NCI-H345 (cell line): ENCODE measurements at places on chromosomes 6 and 20.

GRCh38 chr6:142712231-142712630 is 232.7 kb downstream of the HIVEP2 start:
- DNase-seq: no peak

DNA sequence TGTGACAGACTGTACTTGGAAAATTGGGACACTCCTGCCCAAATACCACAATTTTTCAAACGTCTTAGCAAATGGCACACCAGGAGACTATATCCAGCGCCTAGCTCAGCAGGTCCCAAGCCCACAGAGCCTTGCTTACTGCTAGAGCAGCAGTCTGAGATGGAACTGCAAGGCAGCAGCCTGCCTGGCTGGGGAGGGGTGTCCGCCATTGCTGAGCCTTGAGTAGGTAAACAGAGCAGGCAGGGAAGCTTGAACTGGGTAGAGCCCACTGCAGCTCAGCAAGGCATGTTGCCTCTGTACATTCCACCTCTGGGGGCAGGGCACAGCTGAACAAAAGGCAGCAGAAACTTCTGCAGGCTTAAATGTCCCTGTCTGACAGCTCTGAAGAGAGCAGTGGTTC is 1003.3 kb upstream of the MAP3K7 start:
- no peak for DNase-seq

GRCh38 chr6:137202078-137202477 is 17.1 kb downstream of the IFNGR1 start:
- no peak for DNase-seq

DNA sequence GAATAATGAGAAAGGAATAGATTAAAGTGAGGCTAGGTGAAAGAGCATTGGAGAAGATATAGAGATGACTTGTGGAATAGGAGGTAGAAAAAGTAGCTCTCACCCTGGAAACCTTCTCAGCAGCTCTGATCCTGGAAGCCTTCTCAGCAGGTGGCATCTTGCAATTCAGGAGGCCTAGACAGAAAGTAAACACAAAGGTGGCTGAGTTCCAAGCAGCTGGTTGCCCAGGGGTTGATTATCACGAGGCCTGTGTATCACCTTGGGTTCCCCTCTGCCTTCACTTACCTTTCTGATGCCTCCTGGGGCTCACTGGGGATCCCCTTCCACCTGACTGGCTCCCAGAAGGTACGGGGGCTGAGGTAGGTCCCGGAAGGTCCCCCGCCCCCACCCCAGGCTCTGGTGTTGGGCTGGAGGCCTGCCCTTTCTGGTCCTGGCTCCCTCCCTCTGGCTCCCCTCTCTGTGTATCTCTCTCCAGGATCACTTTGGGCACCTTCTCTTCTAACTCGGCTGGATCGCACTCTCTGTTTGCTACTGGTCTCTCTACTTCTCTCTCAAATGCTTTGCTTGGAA is 9.7 kb downstream of the MDC1 start:
- peak; percentile 92 for DNase-seq

DNA sequence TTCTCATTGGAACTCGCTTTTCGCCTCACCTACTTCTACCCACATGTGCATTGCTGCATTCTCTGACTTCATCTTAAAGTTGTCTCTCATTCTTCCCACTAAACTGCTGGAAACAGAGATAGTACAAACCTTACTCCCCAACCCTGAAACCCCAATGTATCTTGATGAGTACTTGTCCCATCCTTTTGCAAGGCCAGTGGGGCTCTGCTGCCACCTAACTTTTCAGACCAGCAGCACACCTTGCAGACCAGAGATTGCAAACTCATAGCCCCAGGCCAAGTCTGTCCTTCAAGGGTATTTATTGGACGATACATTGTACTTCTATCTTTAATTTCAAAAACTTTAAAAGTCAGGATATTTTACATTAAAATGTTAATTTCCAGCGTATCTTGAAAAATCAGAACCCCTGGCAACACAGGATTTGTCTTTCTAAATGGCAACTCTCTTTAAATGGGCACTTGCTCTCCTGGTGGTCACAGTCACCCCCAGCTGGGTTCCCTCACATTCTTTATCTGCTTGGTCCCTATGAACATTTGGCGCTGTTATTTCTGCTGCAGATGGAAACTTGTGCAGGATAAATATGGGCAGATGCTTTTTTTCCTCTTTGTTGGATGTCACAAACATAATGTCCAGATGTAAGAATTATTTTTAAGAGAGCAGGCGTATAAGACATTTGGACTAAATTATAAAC is 83.9 kb downstream of the SOD2 start:
- peak; percentile 5 for DNase-seq

- no peak for DNase-seq
Measured at GRCh38 chr6:100078509-100078908, 84.5 kb upstream of the MCHR2 start.

- no peak for DNase-seq
Measured at GRCh38 chr6:144211160-144211559, 60.8 kb downstream of the STX11 start.

GRCh38 chr6:19549109-19549508 is 288.1 kb upstream of the ID4 start:
- DNase-seq: no peak

- no peak for DNase-seq
Measured at GRCh38 chr20:32134026-32134425, 24.5 kb downstream of the TM9SF4 start.

DNA sequence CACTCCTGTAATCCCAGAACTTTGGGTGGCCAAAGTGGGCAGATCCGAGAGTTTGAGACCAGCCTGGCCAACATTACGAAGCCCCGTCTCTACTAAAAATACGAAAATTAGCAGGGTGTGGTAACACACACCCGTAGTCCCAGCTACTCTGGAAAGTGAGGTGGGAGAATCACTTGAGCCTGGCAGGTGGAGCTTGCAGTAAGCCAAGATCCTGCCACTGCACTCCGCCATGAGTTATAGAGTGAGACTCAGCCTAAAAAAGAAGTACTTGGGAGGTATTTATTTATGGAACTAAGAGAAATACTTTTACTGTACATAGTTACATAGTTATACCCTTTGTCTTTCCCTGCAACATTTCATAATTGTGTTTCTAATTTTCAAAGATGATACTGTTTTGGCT is 67.8 kb downstream of the SMAP1 start:
- DNase-seq: no peak

GRCh38 chr6:63523630-63524029 is 48.6 kb upstream of the LOC128125822 start:
- no peak for DNase-seq

- DNase-seq: no peak
Measured at GRCh38 chr6:12334526-12335130, 44.5 kb downstream of the EDN1 start.

DNA sequence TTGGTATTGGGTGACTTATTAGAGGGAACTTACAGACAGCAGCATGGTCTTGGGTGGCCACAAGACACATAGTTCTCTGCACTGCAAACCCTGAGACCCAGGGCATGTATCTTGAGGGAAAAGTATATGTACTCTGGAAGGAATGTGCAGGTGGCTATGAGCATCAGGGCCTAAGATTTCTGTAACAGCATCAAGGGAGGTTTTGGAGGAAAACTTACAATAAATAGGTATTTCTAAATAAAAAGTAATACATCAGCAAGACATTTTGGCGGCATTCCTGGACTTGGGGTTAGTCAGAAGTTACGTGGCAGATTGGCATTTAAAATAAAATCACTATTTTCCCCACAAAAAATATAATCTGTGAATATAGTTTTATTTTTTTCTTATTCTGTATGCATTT is 8.0 kb upstream of the STX7 start:
- DNase-seq: no peak

GRCh38 chr20:62914970-62915457 is 11.3 kb downstream of the DIDO1 start:
- peak; percentile 47 for DNase-seq

GRCh38 chr6:107636486-107636885 is 146.6 kb downstream of the SOBP start:
- no peak for DNase-seq

- no peak for DNase-seq
Measured at GRCh38 chr6:141321493-141322347, 811.0 kb upstream of the GJE1 start.

DNA sequence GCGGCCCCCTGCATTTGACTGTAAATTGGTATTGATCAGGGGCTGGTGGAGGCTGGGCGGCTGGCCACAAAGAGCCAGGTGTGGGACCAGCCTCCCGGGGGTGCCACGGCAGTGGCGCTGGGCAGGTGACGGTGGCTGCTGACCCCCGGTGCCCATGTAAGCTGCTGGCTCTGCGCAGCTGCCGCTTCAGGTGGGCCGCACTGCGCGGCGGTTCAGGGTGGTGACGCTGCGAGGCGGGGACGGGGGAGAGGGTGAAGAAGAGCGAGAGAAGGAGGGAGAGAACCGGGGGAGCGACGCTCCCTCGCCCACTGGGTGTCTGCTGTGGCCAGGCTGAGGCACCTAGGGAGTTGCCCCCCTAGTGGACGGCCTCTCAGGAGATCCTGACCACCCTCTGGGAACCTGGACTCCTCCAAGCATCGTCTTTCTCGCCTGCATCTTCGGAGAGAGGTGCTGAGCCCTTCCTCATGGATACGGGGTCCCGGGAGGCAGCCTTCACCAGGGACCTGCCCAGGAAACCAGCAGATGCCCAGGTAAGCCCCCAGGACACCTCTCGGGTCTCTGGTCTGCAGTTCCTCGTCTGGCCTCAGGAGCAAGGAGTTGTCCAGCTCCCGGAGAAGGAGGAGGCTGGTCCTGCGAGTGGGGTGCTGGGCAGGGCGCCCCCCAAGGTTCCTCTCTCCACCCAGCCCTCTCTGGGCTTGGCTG is 77.5 kb upstream of the GATA5 start:
- DNase-seq: no peak

GRCh38 chr6:4924661-4925271 is 79.1 kb downstream of the RPP40 start:
- DNase-seq: no peak

DNA sequence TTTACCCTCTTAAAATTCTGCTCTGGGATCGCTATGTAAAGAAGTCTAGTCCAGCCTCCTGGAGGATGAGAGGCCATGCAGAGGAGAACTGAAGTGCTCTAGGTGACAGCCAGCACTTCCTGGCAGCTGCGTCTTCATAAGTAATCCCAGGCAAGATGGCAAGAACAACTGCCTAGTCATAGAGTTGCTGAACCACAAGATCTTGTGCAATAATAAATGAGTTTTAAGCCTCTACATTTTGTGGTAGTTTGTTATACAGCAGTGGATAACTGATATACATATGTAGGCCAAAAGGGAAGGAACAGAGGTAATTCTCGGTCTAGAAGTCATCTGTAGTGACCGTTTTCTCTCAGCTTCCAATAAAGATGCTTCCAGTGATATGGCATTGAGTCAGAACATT is 103.8 kb upstream of the FLRT3 start:
- no peak for DNase-seq

DNA sequence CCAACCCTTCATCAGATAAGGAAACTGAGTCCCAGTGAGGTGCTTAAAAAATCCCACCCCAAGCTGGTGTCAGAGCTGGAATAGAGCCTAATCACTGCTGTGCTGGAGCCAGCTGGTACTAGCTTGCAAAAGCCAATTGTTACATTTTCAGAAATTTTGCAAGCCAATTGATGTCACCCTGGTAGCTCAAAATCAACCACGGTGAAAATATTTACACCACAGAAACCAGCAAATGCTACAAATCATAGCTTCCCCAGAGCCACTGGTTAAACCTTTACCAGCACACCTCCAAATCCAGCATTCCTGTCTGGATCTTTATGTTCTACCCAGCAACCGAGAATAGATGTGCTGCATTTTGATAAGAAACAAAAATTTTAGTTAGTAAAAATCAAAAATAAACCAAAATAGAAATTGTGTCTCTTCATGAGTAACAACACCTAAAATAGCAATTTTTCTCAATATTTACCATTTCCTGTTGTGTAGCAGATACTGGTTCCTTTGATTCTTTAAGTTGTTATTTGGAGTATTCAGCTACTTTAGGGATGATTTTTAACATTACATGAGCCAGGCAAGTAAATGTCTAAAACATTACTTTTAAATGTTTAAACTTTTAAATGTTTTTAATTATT is 7.2 kb upstream of the LCA5 start:
- DNase-seq: peak; percentile 32

DNA sequence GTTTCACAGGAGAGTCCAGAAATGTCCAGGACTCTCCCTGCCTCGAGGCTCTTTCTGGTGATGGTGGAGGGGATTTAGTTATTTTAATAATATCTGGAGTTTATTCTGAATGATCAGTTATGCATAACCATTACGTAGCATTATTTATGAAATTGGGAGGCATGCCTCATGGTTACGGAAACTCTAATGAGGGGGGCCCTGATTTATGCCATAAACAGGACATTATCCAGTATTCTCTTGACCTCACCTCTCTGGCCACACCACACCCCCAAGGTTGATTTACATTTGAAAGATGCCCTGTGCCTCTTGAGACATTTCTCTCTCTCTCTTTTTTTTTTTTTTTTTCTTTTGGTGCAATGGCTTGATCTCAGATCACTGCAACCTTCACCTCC is 268.8 kb downstream of the TFAP2C start:
- no peak for DNase-seq

- no peak for DNase-seq
Measured at GRCh38 chr6:88376197-88376596, 210.1 kb upstream of the CNR1 start.

DNA sequence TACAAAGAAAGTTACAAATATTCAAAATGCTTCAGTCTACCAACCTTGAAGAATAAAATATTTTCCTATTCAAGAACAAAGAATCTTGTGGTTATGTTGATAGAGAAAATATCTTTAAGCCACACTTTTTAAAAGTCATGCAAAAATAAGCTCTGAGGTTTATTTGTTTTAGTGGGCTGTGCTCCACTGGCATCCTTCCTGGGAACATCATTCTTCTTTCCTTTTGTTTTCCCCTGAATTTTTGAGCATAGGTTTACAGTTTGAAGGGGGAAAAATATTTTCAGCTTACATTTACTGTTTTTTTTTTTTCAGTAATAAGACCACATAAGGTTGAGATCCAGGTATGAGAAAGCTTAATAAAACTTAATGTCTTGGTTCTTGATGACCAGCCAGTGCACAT is 72.0 kb upstream of the BACH2 start:
- DNase-seq: no peak

DNA sequence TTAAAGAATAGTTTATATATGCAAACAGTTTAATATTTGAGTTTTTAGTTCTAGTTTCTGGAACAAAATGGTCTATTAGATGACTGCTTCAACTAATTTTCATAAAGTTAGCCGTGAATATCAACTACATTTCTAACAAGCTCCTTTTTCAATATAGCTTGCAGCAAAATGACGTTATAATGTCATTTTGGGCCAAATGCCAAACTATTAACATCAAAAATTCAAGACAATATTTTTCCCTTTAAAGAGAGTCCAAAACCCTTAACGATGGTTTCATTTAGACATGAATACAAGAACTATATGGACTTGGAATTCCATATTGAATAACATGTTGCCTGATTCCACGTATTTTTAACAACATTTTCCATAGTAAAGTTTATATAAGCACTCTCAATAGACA is 91.0 kb downstream of the SMLR1 start:
- DNase-seq: no peak

- no peak for DNase-seq
Measured at GRCh38 chr6:161424421-161424820, 150.6 kb upstream of the AGPAT4 start.

- DNase-seq: no peak
Measured at GRCh38 chr6:163985710-163986109, 571.2 kb downstream of the QKI start.

- DNase-seq: peak; percentile 64
Measured at GRCh38 chr20:8344631-8345030, 212.6 kb downstream of the PLCB1 start.
